ENCODE measurements at places on chromosomes 12 and 14.
A peak's percentile ranks its signal among the peaks of the same experiment; 100 is the strongest.

DNA sequence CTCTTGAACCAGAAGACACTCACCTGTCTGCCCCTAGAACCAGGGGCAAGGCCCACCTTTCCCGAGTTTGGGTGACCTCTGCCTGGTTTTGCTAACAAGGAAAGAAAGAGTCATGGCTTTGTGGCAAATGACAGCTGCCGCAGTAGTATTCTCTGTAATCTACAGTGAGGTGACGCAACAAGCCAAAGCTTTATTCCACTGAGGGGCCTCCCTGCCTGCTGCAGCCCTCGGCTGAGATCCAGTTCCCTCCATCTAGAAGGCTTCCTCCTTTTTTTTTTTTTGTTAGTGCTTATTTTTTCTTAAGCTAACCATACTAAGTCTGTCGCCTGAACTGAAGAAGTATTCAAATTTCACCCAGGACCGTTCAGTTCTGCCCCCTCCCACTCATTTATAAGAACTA is 142.3 kb upstream of the TMCC3 start:
- DNase-seq = no peak

- DNase-seq = no peak
These were observed 174.8 kb upstream of the AVPR1A start for GRCh38 chr12:63325757-63326156.

DNA sequence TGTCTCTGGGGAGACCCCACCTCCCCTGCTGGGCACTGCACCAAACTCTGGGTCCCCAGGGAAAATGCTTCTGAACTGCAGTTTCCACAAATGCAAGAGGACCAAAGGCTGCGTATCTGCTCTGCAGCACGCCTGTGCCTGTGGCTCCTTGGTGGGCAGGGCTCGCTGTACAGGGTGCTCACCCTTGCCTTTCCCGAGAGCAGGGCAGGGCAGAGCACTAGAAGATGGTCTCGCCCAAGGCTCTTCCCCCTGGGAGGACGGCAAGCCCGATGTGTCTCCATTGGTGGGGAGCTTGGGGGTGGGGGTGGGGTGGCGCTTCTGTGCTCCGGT is 175.3 kb upstream of the RTL1 start:
- no peak for DNase-seq

DNA sequence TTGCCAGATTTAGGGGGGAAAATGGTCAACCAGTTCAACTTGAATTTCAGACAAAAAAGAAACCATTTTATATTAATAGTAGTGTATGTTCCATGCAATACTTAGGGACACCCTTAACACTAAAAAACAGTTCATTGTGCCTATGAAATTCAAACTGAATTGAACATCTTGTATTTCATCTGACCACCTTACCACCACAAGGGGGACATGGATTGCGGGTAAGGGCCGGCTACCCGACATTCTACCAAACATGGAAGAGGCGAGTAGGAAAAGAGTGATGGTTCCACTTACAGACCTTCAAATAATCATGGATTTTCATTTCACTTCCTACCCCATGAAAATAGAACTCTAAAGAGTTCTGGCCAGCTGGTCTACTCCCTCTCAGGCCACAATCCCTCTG is 10.3 kb upstream of the STK38L start:
- no peak for DNase-seq

DNA sequence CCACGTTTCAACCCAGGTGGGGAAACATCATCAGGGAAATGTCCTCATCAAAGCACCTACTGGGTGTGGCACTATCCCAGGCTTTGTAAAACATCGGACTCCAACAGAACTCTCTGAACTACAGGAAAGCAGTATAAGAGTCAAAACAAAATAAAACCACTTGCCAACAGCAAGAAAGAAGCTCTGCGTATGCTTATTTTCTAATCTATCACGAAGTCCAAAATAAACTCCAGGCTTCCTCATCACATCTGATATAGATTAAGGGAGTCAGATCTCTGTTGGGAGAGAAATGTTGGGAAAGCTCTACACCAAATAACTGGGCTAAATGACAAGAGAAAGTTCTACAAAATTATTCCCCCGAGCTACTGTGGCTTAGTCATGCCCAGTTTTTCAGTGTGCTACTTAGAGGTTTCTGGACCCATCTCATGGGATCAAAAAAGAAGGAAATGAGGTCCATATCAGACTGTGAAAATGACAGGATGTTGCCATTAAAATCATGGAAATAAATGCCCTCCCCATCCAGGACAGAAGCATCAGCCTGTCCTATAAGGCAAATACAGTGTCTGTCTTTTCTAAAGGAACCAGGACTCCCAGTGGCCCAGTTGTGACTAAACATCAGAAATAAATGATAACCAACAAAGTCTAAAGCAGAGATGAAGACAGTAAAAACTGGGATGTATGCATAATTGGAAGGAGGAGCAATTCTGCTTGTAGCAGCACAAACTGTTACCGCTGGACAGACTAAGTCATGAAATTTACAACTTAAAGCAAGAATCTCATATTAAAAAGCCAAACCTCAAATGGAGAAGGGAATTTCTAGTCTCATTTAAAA is 149.5 kb downstream of the STXBP6 start:
- DNase-seq = no peak

DNA sequence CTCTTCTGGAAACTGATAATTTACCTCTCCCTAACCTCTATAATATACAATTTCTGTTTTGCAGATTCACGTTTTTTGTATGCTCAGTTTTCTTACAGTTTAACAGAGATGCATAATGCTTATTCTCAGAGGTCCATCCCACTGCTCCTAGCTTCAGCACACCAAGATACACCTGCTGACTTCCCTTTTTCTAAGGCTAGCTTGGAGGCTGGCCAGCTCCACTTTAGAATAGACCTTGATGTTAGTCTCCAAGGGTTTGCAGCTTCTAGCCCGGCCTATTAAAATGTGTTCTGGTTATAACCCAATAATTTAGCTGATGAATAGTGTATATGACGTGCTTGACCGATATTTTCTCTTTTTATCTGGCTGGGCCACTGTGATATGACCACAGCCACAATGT is 261.2 kb downstream of the EGLN3 start:
- DNase-seq = no peak

GRCh38 chr12:45725631-45726602 is 3.6 kb upstream of the ARID2 start:
- peak; percentile 50 for DNase-seq

- DNase-seq = peak; percentile 5
These were observed 32.9 kb downstream of the MIPOL1 start for GRCh38 chr14:37230551-37231194.

- DNase-seq = no peak
These were observed 855.6 kb upstream of the TMEM132C start for GRCh38 chr12:127411166-127411915.

- DNase-seq = no peak
These were observed 403.7 kb downstream of the SLC6A15 start for GRCh38 chr12:84508851-84509260.

DNA sequence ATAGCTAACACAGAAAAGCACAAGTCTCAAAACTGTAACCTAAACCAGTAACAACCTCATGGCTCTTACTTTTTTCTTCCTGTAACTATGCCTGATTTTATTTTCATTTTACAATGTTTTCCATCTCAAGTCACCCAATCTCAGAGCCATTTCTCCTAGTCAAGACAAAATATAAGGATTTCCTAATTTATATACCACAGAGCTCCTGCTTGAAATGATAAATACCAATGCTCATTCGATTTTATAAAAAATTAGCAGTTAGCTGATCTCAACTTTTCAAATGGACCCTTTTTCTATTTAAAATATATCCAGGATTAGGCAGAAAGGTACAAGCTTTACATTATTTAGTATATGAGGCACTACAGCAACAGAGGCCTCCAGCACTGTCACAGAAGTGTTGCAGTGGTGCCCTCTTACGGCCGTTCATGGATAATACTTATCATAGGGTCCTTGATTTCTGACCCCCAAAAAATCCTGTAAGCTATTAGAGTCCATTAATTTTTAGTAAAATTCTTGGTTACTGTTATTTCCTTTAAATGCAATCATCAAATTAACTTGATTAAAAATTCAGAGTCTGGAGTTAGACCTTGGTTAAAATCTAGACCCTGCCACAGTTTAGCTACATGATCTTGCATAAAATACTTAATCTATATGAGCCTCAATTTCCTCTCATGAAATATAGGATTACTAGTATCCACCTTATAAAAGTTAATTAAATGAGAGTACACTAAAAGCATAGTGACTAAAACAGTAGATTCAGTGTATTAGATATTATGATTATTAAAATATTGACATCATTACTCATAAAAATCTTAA is 68.3 kb downstream of the SEC23A start:
- no peak for DNase-seq
